ENCODE measurements at places on chromosomes 5 and 9. TPM values are rescaled to one million over a fixed set of nuclear protein-coding genes. Genes with fewer than 3 reads are reported as not detected.

DNA sequence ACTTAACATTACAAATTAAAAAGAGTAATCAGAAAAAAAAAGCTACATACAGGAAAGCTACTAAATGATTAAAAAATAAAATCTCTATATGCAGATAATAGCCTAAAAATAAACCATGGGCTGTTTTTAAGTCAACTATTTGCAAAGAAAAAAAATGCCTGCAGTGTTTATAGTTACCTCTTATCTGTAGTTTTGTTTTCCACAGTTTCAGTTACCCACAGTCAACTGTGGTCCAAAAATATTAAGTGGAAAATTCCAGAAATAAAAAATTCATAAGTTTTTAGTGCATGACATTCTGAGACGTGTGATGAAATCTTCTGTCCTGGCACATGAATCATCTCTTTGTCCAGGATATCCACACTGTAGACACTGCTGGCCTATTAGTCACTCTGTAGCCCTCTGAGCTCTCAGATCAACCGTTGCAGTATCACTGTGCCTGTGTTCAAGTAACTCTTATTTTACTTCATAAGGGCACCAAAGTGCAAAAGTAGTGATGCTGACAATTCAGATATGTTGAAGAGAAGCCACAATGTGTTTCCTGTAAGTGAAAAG is 59.2 kb downstream of the PRELID2 start:
- no peak for DNase-seq

DNA sequence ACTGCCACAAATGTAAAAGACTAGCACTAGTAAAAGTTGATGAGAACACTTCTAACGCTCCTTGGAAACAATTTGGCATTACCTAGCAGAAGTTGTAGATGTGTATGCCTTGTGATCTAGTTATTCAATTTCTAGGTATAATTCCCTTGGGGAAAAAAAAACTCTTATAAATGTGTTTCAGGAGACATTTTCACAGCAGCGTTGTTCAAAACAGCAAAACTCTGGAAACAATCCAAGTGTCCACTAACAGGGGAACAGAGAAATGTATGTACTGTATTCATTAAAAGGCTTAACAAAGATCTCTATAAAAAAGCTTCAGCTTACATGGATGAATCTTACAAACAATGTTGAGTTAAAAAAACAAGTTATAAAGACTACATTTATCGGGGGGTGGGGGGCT is 30.4 kb downstream of the NR3C1 start:
- DNase-seq = no peak

TERT gene
- not detected for total RNA-seq

RASGRF2 gene
- total RNA-seq = 6.5 TPM

Measured in left ventricle myocardium superior (tissue), 1 donor.